ENCODE measurements at places on chromosomes 2 and 18.
A peak's percentile ranks its signal among the peaks of the same experiment; 100 is the strongest.

DNA sequence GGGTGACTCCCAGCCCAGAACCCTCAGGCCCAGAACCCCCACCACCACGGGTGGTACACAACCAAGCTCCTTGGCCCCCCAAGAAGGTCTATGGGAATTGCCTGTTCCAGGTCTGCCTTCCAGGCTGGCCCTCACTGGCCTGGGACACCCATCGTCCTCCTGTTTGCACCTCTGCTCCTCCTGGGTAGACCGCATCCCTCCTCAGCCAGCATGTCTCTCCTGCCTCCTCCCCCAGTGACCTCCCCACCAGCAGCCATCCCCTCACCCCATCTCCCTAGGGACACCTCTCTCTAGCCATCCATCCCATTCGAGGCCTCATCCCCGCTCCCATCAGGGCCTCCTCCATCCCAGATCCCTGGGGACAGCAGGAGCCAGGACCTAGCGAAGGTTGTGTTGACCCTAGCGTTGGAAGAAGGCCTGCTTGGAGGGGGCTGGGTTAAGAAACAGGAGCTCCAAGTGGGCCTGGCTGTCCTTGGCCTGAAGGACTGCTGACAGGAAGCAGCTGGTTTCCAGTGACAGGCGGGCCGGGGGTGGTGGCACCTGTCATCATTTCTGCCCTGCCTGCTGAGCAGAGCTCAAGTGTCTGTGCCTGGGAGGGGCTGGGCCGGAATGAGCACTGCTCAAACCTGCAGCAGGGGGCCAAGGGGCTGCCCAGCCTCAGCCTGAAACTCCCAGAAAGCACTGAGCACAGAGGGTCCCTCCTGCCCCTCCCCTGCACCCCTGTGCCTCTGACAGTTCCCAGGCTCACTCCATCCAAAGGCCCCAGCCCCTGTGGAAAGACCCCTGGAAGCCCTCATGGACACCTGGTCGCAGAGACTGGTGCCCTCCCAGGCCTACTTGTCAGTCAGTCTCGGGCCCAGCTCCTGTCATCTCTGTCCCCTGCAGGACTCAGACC lies 96.0 kb upstream of the OTOS start:
- no peak for DNase-seq

DNA sequence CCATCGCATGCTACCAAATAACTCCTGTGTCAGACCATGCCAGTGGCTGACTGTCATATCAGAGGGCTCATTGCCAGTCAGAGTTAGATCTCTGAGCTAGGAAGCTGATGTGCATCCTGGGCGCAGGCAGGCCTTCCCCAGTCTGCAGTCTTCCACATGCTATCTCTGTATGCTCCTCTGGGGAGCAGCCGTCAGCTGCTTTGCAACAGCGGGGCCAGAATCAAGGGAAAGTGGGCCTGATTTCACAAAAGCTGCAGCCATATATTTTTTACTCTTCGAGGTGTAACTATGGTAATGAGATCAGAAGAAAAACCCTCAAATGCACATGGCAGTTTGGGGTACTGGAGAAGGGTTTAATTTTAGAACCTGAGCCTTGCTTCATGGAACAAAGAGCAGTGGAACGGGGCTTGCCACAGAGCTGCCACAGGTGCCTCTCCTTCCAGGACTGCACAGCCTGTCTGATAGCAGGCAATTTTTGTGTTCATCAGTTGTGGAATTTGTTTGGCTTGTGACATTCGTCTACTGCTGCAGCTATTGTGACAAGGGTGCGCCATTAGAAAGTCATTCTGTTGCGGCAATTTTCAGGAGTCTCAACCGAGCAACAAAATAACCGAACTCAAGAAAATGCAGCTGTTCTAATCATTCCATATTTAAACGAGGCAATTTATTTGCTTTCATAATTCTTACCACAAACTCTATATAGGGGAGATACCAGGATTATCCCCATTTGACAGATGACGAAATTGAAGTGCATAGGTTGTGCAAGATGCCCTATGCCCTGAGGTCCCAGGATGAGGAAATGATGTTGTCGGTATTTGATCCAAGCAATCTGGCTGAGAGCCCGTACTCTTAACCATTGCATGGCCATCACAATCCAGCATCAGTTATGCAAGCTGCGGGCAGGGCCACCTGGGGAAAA lies 109.6 kb upstream of the CYRIA start:
- no peak for DNase-seq

- no peak for DNase-seq
Measured at GRCh38 chr2:6757215-6757614, 108.5 kb downstream of the CMPK2 start.

GRCh38 chr18:28039078-28039477 lies 137.9 kb downstream of the CDH2 start:
- no peak for DNase-seq

DNA sequence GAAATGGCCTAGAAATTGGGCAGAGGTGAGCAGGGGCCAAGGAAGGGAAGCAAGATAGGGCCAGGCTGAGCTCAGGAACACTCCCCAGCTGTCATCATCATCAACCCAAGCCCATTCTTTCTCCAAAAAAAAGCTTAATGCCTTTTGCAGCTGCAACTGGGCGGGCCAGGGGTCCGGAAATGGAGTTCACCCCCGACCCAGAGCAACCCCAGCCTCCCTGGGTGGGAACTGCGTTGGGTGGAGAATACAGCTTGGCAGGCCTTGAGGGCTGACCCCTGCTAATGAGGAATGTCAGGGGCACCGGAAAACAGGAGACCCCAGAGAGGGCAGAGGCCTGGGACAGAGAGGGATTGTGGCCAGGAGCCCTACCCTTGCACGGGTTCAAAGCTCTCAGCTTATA lies 64.8 kb downstream of the TNS1 start:
- DNase-seq: no peak

DNA sequence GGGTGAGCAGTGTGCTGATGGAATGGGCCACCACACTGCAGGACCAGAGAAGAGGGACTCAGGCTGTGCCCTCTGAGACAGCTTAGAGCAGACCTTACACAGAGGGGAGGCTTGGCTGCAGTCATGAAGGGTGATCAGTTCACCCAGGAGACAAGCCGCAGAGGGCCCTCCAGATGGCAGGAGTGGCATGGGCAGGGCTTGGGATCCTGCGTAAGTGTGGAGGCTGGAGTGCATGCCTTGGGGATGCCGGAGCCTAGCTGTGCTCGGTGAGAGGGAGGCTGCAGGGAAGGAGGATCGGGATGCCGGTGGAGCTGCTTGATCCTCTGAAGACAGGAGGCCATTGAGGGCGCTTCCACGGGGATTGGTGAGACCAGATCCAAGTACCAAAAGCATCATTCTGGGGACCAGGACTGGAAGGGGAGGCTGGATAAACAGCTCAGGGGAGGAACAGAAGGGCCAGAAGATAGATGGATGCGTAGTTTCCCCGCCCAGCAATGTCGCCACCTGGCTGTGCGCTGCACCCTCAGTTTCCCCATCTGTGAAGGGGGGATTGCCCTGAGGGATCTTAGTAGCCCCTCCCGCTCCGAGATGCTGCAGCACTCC lies 163.4 kb downstream of the INHBB start:
- DNase-seq: no peak

GRCh38 chr2:239774933-239775622 lies 250.1 kb downstream of the NDUFA10 start:
- no peak for DNase-seq

GRCh38 chr18:35253655-35254287 lies 12.9 kb downstream of the ZNF397 start:
- DNase-seq: no peak

DNA sequence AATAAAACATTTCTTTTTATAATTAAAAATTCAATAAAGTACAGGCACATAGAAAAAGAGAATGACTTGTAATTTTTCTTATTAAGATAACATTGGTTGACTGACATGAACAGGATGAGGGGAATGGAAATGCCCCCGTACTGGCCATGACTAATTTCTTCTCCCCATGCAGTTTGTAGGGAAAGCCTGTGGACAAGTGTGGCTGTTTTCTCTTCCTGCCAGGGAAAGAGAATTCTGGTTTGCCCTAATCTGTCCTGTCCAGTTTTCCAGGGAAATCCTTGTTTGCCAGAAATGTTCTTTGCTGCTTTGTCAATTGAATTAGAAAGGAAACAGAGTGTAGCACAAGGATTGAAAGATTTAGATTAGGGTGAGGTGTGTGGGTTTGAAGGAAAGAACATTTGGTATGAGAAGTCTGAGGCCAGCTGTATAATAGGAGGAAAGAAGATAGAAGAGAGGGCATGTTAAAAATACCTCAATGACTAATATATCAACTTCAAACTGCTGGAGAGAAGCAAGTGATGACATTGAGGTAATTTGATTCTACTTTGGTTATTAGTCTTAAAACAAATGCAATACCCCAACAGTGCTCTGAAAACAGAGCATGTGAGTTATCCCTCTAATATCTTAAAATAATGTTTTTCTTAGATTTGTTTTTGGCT lies 593.9 kb upstream of the ZNF804A start:
- DNase-seq: no peak

DNA sequence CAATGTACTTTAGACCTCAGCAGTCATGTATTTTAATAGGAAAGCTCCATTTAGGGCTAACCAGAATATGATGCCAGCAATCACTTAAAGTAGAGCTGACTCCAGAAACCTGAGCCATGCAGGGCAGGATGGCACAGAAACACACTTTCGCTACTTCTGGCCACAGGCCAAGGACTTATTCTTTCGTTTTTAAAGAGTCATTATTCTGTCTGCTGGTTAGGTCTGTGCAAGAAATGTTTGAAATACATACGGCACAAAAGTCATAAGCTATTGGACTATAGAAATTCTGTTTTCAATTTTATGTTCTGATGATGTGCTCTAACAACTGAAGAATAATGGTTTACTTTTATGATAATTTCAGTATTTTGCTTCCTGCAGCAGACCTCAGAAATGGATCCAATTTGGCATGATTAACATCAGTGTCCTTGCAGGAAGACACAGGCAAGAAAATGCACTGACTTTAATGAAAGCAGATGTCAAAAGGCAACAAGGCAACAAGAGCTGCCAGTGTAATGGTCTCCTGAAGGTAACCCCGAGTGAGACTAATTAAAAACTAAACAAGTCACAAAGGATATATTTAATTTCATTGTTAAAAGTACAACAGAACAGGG lies 114.4 kb upstream of the CHRNA1 start:
- DNase-seq: no peak

- DNase-seq: no peak
Measured at GRCh38 chr2:1405967-1406366, 7.3 kb upstream of the TPO start.

- DNase-seq: no peak
Measured at GRCh38 chr2:117832905-117833613, 18.6 kb downstream of the DDX18 start.

DNA sequence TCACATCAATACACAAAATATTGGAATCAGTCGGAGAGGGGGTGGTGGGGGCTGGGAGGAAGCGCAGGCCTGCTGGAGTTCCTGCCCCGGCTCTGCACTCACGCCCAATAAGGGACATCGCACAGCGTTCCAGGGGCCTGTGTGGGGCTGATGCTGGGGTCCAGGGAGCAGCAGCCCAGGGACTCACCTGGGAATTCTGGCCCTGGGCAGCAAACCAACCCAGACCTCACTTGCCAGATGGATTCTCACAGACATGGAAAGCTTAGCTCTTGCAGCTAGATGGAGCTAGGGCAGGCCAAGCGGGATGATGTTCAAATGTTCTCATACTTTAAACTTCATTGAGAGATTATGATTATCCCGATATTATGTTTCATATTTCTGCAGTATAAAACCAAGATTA lies 266.6 kb upstream of the TANK start:
- DNase-seq: no peak

GRCh38 chr18:70981400-70982140 lies 692.7 kb downstream of the SOCS6 start:
- no peak for DNase-seq

- no peak for DNase-seq
Measured at GRCh38 chr2:237688081-237688480, 60.7 kb downstream of the LRRFIP1 start.

GRCh38 chr2:27308359-27308881 lies at the start of gene UCN:
Gene UCN, minus strand, starts transcription at chr2:27308445. Its CDS starts 550 bp downstream, at chr2:27307895.
- no peak for DNase-seq

DNA sequence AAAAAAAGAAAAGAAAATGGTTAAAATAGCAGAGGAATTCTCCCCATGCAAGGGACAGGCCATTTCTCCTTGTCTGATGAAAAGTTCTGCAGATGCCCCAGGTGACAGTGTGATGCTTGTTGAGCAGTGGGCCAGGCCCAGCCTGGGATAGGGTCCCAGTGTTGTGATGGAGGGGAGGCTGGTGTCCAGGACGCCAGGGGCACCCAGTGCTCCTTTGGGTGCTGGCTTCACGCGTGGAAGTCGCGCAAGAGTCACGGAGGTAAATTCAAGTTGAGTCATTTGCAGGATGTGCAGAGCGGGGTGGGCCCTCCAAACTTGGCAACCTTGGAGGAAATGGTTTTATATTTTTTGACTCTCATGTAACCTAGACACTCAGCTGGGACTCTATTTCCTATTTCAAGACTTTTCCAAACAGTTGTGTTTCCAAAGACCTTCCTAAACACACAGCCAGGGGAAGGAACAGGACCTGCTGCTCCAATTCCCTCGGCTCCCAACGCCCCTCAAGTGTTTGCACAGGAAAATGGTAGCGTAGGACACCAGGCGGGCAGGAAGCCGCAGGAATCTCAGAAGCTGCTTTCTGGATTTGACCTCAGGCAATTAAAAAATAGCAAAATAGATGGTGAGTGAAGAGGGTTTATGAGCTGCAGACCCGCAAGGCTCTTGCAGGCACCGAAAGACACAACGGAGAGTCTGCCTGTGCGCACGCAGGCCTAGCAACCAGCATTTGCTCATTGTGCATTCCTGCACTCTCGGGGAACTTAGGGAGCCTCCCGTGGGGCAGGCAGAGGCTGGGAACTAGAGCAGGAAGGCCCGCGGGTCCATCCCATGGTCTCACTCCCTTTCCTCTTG lies 107.1 kb upstream of the ODC1 start:
- no peak for DNase-seq

DNA sequence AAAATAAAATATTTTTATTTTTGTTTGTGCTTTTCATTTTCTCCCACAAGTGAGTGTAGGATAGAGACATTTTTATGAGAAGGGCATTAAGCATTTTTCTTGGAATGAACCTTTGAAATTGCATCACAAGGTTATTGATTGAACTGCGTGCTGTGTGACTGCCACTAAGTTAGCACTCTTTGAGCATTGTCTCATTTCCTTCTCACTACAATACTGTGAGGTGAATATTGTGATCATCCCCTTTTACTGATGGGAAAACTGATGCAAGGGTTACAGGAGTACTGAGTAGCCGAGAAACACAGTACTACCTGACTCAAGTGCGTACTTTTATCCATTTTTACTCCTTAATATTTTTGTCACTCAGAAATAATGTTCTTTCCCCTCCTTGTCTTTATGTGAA lies 2.0 kb downstream of the NBEAL1 start:
- DNase-seq: no peak

GRCh38 chr2:157327621-157328500 lies 2.2 kb upstream of the ERMN start:
- peak; percentile 68 for DNase-seq

- DNase-seq: no peak
Measured at GRCh38 chr18:73719611-73720010, 428.0 kb downstream of the FBXO15 start.

- no peak for DNase-seq
Measured at GRCh38 chr2:137493261-137493660, 471.0 kb upstream of the HNMT start.

- no peak for DNase-seq
Measured at GRCh38 chr2:85939131-85939530, 50.3 kb upstream of the ST3GAL5 start.

All from GM18507 (cell line).